ENCODE measurements at places on chromosomes 11 and 22.

- DNase-seq, result peak; percentile 14
These were observed at the start of gene ELMOD1 for GRCh38 chr11:107590460-107591377. Gene ELMOD1, plus strand, starts transcription at chr11:107591147. Its CDS starts 27,043 bp downstream, at chr11:107618190.

- no peak for DNase-seq
These were observed 601.8 kb downstream of the INSC start for GRCh38 chr11:15716550-15716949.

- DNase-seq, result no peak
These were observed 37.1 kb upstream of the CARS1 start for GRCh38 chr11:3094223-3094824.

DNA sequence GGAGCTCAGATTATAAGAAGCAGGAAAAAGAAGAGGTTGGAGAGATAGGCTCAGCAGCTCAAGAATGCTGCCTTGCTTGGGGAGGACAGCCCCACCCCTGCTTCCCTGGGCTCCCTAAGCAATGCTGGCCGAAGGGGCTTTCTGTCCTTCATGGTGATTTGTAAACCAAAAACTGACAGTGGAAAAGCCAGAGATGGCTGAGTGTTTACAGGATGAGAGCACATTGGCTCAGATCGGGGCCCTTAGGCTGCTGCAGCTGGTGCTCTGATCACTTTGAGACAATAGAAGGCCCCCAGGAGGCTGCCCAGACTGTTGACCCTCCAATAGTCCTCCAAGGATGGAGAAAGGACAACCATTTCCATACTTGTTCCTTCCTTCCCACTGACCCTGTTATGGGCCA, 28.8 kb upstream of the AMOTL1 start:
- no peak for DNase-seq

DNA sequence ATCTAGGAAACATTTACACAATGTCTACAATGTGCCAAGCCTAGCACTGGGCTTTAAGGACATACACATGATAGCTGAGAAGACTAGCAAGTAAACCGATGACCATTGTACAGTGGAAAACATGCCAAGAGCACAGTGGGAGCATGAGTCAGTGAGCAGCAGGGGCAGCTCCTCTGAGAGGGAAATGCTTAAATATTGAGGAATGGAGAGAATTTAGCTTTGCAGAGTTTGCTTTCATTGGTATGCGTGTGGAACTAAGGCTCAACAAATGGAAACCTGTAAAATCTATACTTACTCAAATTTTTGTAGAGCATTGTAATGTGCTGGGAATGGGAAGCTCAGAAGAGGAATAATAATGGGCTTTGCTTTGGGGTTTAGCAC, 282.3 kb downstream of the ST3GAL4 start:
- no peak for DNase-seq

DNA sequence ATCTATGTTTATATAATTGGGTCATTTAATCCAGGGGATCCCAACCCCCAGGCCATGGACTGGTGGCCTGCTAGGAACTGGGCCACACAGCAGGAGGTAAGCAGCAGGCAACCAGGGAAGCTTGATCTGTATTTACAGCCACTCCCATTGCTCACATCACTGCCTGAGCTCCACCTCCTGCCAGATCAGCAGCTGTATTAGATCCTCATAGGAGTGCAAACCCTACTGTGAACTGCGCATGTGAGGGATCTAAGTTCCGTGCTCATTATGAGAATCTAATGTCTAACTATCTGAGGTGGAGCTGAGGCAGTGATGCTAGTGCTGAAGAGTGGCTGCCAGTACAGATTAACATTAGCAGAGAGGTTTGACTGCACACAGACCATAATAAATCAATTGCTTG, 32.8 kb downstream of the MS4A2 start:
- DNase-seq, result no peak

DNA sequence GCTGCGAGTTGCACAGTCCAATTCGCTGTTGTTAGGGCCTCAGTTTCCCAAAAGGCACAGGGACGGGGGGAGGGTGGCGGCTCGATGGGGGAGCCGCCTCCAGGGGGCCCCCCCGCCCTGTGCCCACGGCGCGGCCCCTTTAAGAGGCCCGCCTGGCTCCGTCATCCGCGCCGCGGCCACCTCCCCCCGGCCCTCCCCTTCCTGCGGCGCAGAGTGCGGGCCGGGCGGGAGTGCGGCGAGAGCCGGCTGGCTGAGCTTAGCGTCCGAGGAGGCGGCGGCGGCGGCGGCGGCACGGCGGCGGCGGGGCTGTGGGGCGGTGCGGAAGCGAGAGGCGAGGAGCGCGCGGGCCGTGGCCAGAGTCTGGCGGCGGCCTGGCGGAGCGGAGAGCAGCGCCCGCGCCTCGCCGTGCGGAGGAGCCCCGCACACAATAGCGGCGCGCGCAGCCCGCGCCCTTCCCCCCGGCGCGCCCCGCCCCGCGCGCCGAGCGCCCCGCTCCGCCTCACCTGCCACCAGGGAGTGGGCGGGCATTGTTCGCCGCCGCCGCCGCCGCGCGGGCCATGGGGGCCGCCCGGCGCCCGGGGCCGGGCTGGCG, at the start of gene BCR:
BCR (plus strand) TSS at position 209 of the 592 bp plus-strand sequence. CDS start 452 bp downstream, outside the sequence.
- DNase-seq, result peak; percentile 57

- no peak for DNase-seq
These were observed 43.0 kb downstream of the LMO2 start for GRCh38 chr11:33848717-33849390.

DNA sequence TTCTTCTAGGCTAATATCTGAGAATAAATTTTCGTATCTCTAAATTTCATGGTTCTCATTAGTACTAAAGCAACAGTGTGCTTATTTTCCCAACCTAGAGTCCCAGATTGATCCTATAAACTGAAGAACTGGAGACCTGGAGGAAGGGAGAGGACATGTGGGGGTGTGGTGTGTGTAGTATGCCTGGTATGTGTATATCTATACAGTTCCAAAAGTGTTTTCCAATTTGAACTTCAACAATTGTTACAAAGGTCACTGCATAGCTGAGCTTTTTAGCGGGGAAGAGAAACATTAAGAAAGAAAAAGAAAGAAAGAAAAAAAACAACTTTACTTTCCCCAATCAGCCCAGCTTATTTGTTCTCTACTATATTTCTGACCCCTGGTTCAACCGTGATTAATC, 152.1 kb downstream of the SOX6 start:
- DNase-seq, result no peak

- DNase-seq, result no peak
These were observed 1.6 kb downstream of the SLC22A24 start for GRCh38 chr11:63142459-63142858.

DNA sequence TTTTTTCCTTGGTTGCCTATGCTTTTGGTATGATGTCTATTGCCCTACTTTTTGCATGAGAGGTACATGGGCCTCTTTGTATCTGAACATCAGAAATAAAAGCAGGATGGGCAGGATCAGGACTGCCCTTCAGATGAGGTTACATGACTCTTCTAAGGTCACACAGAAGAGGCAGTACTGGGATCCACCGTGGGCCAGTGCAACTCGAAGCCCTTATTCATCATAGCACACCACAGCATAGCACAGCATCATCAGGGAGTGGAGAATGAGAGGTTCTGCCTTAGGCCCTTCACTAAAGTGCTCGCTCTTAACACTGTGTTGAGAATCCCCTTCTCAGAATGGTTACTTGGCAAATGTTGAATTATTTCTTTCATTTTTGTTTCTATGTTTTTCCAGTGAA, 88.3 kb downstream of the C22orf31 start:
- DNase-seq, result no peak

DNA sequence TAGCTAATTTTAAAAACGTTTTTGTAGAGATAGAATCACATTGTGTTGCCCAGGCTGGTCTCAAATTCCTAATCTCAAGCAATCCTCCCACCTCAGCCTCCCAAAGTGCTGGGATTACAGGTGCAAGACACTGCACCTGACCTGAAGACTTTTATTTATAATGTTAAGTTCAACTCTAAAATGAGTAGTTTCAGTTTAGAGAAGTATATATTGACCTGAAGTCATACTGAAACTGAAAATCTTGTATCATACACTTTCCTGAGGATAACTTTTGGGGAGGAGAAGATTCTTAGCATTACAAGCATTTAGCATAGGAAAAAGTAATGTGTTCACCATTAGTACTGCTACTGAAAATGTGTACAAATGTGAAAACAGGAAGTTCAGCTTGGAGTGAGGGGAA, 249.3 kb downstream of the CASP12 start:
- DNase-seq, result no peak

GRCh38 chr11:65992056-65992455, 9.9 kb downstream of the EIF1AD start:
- DNase-seq, result no peak

- DNase-seq, result no peak
These were observed 5.9 kb downstream of the NCAM1 start for GRCh38 chr11:112967082-112967481.

- DNase-seq, result no peak
These were observed 14.0 kb downstream of the RGL4 start for GRCh38 chr22:23704829-23705228.

DNA sequence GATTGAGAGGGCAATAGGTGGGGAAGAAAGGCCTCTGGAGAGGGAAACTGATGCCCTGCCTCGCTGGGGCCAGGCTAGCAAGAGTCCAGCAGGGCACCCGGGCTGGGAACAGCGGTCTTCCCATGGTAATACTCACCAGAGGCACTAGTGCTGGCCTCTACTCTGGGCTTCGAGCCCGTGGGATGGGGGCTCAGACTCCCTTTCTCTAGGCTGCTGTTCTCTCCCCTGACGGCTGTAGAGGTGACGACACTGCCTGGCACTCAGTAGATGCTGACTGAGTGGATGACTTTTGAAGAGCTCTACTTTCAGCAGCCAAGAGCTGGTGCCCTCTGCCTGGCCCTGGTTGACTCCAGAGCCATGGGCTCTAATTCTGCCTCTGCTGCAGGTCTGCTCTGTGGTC, 818 bp upstream of the C1QTNF4 start:
- DNase-seq, result no peak

DNA sequence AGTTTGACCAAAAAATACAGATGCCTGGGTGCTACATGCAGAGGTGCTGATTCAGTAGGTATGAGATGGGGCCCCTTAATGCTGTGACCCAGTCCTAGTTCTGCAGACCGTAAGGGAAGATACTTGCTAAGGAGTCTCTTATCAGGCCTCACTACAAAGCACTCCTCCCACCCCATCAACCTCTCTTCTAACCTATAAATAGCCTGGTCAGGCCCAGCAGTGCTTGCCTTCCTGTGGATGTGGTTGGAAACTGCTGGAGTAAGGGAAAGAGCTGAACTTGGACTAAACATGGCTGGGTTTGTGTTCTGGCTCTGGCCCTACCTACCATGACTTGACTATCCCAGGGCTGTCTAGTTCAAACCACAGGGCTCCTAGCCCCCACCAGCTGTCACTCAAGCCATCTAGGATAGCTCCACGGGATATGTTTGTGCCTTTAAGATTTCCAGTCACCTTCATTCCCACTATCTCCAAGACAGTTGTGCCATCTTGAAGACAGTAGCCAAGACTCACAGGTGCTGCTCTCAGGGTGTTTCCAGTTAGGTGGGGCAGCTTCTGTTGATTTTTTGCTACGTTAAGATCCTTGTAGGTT, 9.5 kb upstream of the DKK3 start:
- no peak for DNase-seq

- no peak for DNase-seq
These were observed 108.3 kb upstream of the SYT13 start for GRCh38 chr11:45394294-45395085.

GRCh38 chr11:102268083-102268984, 49.0 kb upstream of the BIRC3 start:
- DNase-seq, result peak; percentile 55

DNA sequence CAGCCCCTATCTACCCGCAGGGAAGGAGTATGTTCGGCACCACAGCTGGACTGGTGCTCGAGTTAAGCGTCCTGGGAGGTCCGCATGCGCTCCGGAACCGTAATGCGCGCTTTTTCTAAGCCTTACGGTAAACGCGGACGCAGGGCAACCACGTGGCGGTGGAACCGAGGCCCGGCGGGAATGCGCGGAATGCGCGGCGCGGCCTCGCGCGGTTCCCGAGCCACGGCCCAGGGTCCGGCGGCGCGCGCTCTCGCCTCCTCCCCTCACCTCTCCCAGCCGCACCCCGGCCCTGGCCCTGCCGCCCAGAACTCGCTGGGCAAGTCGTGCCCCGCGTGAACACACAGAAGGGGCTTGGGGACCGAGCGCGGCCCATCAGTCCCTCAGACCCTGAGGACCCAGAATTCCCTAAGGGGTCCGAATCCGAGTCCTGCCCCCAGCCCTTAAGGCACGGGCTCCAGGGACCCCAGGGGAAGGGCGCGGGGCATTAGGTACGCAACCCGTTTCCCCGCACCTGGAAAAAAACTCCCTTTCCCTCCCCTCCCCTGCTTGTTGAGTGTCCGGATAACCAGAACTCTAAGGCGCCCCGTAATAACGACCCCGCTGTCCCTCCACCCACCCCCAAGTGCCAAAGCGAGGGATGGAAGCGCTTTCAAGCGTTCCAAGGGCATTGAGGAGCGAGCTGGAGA, 4.3 kb upstream of the CCND1 start:
- DNase-seq, result no peak

DNA sequence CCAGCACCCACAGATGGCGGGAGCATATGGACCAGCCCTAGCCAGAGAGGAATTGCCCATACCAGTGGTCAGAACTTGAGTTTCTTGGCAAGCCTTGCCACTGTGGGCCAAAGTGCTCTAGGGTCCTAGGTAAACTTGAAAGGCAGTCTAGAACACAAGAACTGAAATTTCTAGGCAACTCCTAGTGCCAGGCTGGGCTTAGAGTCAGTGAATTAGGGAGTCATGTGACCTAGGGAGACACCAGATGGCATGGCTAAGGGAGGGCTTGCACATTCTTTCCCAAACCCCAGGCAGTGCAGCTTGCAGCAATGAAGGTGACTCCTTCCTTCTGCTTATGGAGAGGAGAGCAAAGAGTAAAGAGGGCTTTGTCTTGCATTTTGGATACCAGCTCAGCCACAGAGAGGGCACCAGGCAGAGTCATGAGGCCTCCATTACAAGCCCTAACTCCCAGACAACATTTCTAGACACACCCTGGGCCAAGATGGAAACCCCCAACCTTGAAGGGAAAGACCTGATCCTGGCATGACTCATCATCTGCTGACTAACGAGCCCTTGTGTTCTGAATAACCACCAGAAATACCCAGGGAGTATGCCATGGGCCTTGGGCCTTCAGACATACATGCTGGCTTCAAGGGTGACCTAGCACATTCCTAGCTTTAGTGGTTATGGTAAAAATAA, 19.2 kb upstream of the OR56A3 start:
- no peak for DNase-seq

GRCh38 chr11:13358596-13359270, 81.1 kb downstream of the BMAL1 start:
- no peak for DNase-seq

GRCh38 chr11:61075891-61076290, 26.4 kb upstream of the CD5 start:
- DNase-seq, result no peak

Data from stimulated activated CD8-positive, alpha-beta memory T cell treated with anti-CD3 and anti-CD28 coated beads, Interleukin-4, amount 100 ng/mL, for 24 hours (primary cell).